ENCODE measurements at places on chromosomes 16 and 17. TPM values are rescaled to one million over a fixed set of nuclear protein-coding genes. Genes with fewer than 3 reads are reported as not detected.

SPATA32 gene
- 0.09 TPM for polyA plus RNA-seq

KIF2B gene
- polyA plus RNA-seq: not detected

FZD2 gene
- 54.9 TPM for polyA plus RNA-seq

SCARF1 gene
- 0.21 TPM for polyA plus RNA-seq

WNK4 gene
- 1.3 TPM for polyA plus RNA-seq

DNA sequence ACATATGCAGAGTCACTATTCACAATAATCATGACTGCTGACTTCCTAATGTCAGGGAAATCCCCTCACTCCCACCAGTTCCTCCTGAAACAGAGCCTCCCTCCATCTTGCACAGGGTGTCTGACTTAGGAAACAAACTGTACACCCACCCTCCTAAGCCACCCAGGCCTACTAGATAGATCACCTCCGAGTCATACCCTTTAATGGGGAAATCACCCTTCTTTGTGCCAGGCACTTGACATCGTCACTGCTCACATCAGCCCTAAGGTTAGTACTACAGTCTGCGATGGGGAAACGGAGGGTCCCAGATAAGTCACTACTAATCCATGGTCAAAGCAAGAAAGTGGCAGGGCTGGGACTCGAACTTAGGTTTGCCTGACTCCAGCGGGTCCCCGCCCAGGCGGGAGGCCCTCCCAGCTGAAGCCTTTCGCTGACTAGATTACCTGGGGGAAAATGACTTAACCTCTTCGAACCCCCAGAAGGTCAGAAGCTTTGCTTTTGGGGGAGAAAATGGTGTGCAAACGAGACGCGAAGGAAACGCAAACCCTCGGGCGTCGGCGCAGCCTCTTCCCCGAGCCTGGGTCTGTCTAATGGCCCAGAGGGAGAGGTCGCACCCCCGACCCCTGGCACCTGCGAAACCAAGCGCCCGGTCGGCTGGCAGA is 3.4 kb upstream of the MLLT6 start:
- DNase-seq: peak; percentile 63

DNA sequence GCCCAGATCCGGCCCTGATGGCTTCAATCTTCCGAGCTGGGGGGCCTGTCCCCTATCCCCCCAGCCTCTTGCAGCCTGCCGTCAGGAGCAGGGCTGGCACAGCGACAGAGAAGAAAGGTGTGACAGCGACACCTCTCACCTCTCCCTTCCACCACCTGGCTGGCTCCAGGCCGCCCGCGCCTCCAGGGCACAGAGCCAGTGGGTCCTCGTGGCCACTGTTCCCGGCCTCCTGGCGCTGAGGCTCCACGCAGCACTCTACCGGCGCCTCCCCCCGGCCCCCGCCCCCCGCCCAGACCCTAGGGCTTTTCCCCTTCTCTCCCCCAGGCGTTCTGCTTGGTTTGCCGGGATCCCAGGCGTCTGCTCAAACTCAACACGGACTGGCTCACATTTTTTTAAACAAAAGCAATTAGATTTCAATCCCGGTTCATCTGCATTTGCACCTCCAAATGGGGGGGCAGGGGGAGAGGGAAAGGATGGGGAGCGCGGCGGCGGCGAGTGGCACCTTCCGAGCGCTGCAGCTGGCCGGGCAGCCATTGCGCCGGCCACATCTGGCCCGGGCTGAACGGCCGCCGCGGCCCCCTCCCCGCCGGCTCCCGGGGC is 12.8 kb upstream of the CBX8 start:
- no peak for DNase-seq

DNA sequence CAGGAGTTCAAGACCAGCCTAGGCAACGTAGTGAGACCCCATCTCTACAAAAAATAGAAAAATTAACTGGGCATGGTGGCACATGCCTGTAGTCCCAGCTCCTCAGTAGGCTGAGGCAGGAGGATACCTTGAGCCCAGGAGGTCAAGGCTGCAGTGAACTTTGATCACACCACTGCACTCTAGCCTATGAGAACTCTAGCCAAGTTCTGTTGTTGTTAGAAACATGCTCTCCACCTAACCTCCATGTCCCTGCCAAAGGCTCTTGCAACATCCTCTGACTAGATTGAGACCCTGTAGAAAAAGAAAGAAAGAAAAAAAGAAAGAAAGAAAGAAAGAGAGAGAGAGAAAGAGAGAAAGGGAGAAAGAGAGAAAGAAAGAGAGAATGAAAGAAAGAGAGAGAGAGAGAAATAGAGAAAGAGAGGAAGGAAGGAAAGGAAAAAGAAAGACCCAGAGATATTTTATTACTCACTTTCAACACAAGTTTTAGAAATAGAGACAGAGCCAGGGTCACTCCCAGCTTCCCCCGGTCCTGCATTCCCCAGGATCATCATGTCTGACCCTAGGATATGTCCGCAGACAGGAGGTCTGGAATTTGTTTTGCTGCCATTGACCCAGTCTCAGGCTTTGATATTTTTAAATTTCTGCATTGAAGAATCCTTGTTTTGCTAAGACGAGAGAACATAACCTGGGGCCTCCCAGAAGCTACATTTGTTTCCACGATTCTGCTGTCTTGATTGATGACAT is 376.5 kb upstream of the CDH5 start:
- no peak for DNase-seq

GRCh38 chr17:82236142-82236971 is 7.5 kb downstream of the SLC16A3 start:
- DNase-seq: peak; percentile 79

DNA sequence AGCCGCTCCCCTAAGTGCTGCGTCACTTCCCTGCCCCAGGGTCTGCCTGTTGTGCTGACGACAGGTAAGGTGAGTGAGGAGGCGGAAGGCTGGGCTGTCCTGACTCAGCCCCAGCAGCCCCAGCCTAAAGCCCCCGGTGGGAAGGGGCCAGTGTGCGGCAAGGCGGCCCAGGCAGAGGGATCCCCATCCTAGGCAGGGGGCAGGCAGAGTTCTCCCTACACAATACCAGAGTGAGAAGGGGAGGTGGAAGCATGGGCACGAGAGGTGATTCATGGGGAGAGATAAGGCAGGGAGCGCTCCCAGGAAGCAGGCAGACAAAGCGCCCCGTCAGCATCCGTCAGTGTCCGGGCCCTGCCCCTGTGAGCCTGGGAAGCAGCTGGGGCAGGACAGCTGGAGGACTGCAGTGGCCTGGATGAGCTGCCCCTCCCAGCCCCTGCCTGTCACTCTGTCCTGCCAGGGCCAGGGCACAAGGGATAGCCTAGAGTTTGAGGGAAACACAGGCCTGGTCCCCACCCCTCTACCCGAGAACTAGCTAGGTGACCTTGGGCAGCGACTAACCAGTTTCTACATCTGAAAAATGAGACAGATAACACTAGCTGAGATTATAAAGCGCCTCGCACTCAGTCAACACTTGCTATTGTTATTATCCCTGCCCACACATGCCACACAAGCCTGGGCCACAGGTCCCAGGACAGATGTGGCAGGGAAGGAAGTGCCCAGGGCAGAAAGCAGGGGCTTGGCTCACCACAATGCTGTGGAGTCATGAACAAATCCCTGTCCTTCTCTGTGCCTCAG is 3.8 kb downstream of the FAM83G start:
- peak; percentile 40 for DNase-seq

DNA sequence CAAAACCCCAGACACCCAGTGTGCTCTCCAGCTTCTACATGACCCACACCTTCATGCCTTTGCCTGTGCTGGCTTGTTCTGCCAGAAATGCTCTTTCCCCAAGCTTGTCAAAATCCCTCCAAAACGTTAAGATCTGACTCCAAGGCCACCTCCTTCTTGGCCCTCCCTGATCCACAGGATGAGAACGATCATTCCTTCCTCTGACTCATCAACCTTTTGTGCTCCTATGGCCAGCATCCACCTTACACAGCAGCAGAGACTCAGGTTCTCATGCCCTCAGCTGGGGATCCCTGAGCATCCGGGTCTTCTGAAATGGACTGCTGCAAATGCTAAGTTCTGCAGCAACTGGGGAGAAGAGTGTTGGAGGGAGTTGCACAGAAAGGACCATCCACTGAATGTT is 2.9 kb downstream of the ZBTB4 start:
- peak; percentile 58 for DNase-seq

DNA sequence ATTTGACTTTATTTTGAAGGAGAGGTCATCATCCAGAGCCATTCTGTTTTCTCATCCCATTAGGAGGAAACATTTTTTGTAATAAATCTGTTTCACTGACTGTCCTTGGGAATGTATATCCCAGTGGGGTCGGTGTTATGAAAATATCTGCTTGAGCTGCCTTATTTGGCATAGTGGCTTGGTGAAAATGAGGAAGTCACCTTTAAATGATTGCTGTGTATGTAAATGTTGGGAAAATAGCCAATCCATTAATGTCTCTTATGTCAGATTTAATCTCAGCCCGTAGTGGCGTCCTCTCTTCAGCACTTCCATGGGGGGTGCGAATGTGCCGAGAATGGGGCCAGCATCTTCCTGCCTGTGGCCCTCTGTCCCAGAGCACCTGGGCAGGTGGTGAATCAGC is 57.6 kb downstream of the BANP start:
- no peak for DNase-seq

- no peak for DNase-seq
Measured at GRCh38 chr17:54727624-54728023, 173.0 kb upstream of the TOM1L1 start.

- no peak for DNase-seq
Measured at GRCh38 chr17:29090750-29091605, 48.0 kb downstream of the PIPOX start.

Measured in A549 (cell line).